ENCODE measurements at places on chromosomes 16 and 17.
A peak's percentile ranks its signal among the peaks of the same experiment; 100 is the strongest.

- DNase-seq, result no peak
Measured at GRCh38 chr16:27813591-27813990, 249.9 kb downstream of the GSG1L start.

DNA sequence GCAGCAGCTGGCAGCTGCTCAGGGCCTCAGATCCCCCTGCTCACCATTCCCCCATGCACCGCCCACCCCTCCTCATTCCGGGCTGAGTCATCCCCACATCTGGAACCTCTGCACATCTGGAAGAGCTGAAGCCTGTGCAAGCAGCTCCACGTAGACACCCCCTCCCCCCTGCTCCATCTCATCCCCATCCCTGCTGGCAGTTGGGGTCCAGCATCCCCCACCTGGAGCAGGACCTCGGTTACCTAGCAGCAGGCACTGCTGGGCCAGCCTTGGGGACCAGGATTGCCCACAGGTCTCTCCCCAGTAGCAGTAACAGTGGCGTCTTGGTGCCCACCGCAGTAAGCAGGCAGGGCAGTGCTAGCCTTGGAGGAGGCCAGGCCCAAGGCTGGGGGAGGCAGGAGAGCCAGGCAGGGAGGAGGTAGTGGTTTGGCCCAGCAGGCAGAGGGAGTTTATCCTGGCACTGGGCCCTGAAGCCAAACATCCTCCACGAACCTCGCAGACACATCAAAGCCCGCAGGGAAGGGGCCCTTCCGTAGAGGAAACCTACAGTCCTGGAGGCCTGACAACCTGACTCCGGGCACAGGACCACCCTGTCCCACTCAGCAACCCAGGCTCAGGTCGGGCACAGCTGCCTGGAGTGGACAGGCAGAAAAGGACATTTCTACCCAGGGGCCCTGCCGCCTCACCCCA is 7.7 kb upstream of the TMEM92 start:
- DNase-seq, result peak; percentile 34

DNA sequence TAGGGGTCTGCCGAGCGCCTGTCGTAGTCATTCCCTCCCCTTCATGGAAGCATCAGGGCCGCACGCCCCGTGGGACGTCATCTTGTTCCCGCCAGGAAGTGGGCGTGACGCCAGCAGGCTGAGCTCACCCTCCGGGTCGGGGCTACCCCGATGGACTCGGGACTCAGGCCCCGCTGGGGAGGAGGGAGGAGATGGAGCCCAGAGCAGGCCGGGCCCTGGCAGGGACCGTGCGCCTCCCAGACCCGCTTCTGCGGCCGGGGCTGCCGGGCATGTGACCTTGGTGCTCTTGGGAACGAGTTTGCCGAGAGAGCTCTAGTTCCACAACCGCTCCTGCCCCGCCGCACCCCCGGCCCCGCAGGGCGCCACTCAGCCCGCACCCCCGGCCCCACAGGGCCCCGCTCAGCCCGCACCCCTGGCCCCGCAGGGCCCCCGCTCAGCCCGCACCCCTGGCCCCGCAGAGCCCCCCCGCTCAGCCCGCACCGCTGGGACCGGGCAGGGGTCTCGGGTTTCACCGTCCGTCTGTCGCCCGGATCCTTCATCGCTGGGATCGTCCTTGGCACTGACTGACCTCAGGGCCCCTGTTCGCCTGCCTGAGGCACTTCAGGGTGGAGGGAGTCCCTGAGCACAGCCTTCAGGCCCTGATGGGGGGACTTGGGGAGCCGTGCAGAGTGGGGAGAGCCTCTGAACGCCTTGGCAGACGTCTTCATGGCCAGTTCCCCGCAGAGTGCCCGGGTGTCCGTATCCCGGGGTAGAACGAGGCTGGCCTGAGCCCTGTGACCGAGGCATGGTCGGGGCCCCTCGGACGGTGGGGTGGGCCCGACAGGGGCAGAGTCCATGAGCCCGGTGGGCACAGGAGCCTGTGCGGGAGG is 5.8 kb downstream of the CACNA1H start:
- no peak for DNase-seq

- no peak for DNase-seq
Measured at GRCh38 chr16:73874324-73874723, 422.3 kb upstream of the PSMD7 start.

GRCh38 chr16:56263711-56264608 is 72.7 kb downstream of the GNAO1 start:
- peak; percentile 23 for DNase-seq

- no peak for DNase-seq
Measured at GRCh38 chr17:75191584-75191983, 8.8 kb upstream of the SUMO2 start.

GRCh38 chr16:83926726-83927397 is 26.2 kb upstream of the OSGIN1 start:
- DNase-seq, result peak; percentile 38

DNA sequence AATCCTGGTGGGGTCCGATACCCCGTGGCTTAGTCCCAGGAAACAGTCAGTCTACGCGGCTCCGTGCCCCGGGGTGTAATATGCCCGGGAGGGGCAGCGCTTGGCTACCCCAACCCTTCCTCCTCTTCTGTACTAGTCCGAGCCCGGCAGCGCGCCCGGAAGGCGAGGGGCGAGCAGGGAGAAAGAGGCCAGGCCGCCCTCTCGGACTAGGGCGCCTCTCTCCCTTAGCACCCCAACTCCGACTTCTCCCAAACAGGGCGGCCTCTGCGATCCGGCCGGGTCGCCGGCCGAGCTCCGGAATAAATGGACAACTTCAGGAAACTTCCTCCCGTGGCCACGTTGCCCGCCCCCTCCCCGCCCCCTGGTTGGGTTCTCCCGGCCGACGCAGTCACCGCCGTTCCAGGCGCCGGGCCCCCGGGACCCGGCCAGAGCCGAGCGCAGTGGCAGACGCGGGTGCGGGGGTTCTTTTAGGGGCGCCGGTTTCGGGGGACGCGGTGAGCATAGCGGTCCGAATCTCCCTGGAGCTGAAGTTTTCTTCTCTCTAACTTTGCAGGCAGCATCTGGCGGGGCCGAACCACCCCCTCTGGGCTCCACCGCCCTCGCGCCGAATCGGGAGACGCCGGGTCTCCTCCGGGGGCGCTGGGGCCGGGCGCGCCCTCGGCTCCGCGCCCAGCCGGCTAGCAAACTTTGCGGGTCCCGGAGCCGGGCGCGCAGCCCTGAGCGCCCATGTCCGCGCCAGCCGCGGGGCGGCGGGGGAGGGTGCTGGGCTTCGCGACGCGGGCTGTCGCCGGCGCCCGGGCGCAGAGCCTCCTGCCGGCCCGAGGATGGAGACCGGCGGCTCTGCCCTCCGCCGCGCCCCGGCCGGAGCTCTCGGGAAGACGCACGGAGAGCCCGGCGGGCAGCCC is at the start of gene SDK2:
Gene SDK2 (minus strand): TSS at position 301 of the 905 bp plus-strand sequence. CDS start 357 bp downstream, outside the sequence.
- no peak for DNase-seq

All from NCI-H1694 treated with DMSO at 0.1 percent for 48 hours (cell line).